AML-193 (cell line): ENCODE measurements at places on chromosomes 3 and 15.

GRCh38 chr15:29054171-29055045 is 168.6 kb downstream of the APBA2 start:
- no peak for DNase-seq

DNA sequence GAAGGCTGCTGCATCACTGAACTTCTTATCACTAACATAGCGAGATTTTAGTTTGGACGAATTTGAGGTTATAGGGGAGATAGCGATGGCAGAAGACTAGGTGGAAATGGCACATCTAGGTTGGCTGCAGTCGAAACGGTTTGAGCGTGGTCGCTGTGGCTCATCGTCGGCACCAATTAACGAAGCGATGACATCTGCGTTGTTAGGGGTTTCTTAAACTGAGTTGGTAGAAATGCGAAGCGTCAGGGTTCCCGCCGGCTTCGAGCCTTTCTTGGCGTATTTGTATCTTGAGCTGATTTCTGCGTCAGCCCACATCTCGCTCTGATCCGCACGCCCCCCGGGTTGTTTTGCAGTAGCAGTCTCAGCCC is 319 bp downstream of the LNP1 start:
- DNase-seq: peak; percentile 55

GRCh38 chr3:2446146-2446545 is 347.5 kb downstream of the CNTN4 start:
- no peak for DNase-seq

DNA sequence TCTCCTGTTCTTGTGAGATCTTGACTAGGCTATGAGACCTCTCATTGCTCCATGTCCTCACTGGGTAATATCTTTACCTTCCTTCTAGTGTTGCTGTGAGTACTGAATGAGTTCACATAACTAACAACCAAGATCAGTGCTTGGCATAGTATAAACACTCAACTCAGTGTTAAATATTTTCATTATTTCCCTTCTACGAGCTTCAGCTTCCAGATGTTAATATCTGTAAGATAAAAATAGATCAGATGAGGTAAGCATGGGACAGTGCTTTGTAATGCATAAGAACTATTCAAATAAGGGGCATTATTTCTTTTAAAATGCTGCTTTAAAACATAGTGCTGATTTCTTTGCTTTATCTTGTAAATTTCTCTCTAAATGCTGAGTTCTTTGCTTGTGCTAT is 130.8 kb downstream of the DIPK2A start:
- DNase-seq: no peak

DNA sequence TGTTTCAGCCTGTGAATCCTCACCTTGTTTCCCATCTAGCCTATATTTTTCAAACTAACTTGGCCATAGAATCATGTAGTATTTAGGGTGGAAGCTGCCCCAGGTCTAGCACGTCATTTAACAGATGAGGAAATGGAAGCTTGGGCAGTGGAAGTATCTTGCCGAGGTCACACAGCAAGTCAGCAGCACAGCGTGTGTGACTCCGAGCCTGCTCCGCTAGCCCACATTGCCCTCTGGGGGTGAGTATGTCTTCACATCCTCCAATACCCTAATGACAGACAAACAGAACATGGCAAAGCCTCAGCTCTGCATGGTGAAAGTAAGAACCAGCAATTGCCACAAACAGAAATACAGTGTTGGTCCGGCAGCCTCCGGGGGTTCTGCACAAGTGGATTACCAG is 2.2 kb upstream of the CCR5 start:
- peak; percentile 96 for DNase-seq
